NCI-H2029 treated with DMSO at 0.1 percent for 48 hours (cell line): ENCODE measurements at places on chromosomes 11 and 22.

DNA sequence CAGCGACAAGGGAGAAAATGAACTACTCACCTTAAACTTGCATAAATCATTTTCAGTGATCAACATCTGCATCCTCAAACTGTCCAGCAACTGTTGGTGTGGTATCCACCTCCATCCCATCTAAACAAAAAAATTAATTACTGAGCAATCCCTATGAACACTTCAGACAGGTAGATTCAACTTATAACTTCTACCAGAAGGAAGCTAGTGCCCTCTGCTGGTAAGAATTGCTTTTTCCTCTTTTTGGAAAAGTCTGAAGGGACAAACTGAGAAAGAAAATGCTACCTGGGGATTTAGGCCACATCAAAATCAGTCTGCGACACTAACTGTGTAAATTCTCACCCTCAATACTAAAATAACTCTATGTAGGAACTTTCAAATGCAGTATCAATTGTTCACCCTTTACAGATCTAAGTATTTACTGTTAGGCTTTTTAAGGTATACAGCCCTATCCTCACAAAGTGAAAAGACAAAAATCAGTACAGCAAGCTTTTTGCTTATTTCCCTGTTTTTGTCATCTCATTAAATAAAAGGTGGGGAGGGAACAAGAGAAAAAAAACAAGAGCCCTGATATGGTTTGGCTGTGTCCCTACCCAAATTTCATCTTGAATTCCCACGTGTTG, 17.9 kb downstream of the CLNS1A start:
- DNase-seq, result peak; percentile 38

- DNase-seq, result no peak
Measured at GRCh38 chr11:3155216-3155615, 9.9 kb downstream of the OSBPL5 start.

DNA sequence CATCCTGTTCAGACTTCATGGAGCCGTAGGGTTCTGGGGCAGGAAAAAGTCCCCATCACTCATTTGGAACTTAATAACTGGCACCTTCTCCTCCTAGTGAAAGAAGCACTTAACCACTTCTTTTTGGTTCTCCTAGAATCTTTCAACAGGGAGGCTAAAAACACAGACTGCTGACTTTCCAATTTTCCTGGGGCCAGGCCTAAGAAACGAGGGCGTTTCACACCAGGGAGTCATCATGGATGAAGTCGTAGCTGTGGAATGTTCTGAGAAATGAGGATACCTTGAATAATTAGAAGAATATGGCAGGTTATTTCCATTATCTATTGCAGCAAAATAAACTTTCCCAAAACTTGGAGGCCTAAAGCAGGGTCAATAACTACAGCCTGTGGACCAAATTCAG, 26.0 kb upstream of the API5 start:
- DNase-seq, result no peak

GRCh38 chr22:23047265-23047664, 23.1 kb upstream of the GNAZ start:
- DNase-seq, result no peak

- no peak for DNase-seq
Measured at GRCh38 chr11:77654770-77655434, 17.3 kb upstream of the CLNS1A start.

DNA sequence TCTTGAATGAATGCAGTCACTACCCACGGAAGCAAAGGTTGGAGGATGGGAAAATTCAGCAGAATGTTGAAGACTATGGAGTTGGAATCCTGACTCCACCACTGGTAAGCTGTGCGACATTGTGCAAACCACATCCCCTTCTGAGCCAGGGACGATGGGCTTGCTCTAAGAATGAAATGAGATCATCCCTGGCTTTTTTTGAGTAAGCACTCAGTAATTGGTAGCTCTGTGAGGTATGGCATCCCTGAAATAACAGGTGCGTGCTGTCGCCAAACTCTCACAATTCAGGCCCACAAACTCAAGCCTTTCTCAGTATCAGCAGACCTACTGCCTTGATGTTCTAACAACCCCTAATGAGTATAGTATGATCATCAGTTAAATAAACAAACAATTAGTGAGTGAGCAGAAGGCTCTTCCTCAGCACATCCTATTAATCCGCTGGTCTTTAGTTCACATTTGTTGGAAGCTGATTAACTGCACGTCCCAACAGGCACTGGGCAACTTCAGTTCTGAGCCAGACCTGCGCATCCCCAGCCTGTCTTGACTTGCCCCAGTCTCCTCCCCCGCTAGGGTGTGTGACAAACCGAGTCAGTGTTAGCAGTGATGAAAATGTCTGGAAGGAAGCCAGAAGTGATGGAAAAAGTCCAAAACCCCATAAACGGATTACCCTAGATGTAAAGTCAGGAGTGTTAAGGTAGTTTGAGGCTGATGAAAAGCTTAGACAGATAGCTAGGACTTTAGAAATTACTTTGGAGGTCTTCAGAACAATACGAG, 235.5 kb downstream of the GRIK4 start:
- DNase-seq, result no peak

DNA sequence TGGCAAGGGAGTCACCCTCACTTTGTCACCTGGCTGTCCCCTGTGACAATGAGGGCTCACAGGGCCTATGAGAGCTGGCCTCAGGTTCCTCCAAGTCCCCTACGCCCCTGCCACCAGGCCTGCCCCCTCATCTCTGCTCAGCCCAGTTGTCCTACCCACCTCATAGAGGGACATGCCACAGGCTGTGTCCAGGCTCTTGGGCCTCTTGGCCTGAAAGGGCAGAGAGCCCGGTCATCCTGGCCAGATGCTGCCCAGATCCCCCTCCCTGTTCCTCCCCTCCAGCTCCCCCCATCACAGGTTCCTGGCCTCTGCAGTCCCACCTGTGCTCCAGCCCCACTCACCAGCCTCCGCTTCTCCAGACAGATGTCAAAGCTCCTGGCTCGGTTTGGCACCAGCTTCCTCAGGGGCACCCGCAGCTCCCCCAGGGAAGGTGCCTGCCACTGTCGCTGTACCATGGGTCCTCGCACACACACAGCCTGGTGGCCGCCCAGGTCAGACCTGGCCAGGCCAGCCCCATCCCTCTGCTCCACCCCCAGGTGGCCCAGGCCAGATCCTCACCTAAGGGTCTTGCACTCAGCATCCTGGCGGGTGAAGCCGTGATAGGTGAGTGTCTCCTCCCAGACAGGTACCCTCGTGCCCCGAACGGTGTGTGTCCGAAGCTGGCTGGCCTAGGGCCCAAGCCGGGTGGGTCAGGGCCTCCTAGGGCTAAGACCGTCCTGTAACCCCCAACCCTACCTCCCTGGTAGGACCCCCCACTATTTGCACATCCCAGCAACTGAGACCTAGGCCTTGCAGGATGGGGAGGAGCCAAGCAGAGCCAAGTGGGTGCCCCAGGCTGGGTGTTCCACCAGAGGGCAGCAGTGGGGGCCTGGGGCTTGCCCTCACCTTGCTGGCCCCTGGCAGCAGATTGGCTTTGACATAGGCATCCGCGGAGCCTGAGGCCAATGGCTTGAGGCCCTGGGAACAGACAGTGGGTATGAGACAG, 8.3 kb downstream of the NDUFV1 start:
- no peak for DNase-seq

- DNase-seq, result peak; percentile 43
Measured at GRCh38 chr11:112400476-112401014, 139.9 kb upstream of the PLET1 start.

GRCh38 chr22:21641417-21641788, 699 bp upstream of the SDF2L1 start:
- DNase-seq, result no peak

- no peak for DNase-seq
Measured at GRCh38 chr22:43011079-43011478, 3.9 kb downstream of the PACSIN2 start.

DNA sequence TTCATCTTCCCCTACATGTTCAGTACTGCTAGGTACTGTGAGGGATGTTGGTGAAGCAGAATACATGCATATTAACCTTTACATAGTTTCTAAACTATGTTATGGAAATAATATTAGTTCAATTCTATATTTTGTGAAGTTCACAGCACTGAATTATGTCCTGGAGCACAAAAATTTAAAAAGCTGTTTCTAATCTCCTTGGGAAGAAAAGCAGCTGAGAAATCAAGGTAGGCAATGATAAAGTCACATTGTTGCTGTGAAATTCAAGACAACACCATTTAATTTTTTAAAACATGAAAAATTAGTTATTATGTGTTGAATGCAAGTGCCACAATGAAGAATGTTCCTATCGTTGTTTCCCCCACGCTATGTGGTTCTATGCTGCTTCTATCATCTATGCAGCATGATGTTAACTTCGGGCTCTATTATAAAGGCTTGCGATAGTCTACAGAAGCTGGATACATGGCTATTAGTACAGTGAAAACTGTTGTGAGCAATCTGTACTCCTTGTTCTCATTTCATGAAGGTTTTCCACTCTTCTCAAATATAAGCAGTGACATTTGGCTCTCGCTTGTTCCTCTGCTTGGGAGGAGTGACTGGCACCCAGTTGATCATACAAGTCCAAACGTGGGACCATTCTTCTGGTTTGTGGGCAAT, 164.3 kb downstream of the AASDHPPT start:
- no peak for DNase-seq

GRCh38 chr11:71252269-71252769, at the start of gene SHANK2:
SHANK2 (minus strand) TSS chr11:71252577; CDS start chr11:71147326, 105,251 bp downstream.
- no peak for DNase-seq

GRCh38 chr11:65298131-65298535, 16.5 kb upstream of the CDC42EP2 start:
- no peak for DNase-seq

- DNase-seq, result no peak
Measured at GRCh38 chr11:57214098-57214417, 23.0 kb downstream of the APLNR start.

- DNase-seq, result no peak
Measured at GRCh38 chr11:68973219-68973618, 7.6 kb downstream of the MRGPRD start.

- no peak for DNase-seq
Measured at GRCh38 chr11:69599502-69599901, 41.5 kb upstream of the CCND1 start.

- no peak for DNase-seq
Measured at GRCh38 chr11:79609511-79609910, 168.7 kb upstream of the TENM4 start.

- DNase-seq, result no peak
Measured at GRCh38 chr22:17802822-17803221, 28.6 kb upstream of the BID start.

DNA sequence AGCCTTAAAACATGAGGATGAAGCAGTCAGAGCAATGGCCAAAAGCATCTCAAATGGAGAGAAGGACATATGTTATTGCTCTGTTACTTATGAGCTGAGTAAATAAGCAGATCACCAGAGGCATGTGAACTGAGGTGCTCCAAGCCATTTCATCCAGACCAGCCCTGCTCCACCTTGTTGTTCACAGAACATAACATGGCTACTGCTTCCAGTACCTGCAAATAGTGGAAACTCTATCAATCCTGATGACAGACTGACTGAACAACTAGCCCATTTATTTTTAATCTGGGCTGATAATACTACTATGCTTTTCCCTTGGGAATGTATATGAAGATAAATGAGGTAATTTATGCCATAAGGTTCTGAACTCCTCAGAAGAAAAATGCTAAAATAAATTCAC, 1164.7 kb downstream of the FAM181B start:
- DNase-seq, result no peak

DNA sequence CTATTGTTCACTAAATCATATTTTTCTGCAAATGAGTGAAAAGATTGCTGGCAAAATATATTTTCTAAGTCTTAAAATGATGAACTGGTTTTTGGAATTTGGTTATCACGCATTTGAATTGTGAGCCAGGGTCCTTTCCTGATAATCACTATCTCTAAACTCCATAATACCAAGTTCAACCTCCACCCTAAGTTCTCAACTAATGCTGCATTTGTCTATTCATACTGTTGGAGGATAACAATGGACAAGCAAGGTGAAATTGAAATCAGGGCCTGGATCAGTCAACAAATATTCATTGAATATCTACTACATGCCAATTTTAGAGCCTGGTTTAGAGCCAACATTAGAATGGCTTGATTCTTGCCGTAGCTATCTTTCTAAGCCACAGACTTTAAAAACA, 4.7 kb upstream of the PCF11 start:
- DNase-seq, result no peak

DNA sequence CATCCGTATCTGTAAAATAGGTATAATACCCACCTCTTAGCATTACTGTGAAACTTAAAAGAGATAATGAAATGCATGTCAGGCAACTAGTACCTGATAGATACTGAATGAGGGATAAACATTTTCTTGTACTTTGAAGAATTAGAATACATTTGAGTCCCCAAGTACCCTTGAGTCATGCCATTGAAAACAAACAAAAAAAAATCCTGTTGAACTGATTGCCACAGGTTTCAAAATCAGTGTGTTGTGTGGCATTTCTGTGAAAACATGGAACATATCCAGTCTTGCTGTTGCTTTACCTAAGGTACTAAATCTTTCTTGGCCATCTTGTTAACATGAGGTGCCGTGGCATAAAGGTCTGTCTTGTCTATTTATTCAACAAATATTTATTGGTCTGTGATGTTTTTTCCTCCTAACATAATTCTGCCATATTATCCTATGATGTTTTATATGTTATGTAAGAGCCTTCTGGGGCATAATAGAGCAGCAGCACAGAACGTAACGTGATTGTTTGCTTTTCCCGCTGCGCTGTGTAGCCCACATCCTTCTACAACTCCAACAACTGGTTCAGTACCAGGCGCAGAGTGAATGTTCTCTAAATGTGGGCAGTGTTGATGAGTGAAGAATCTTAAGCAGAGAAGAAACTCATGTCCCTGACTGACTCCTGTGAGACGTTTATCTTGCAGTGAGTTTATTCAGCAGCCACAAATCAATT, 79.3 kb upstream of the RAB1B start:
- DNase-seq, result no peak

GRCh38 chr11:67302571-67303131, 679 bp upstream of the SSH3 start:
- DNase-seq, result no peak

DNA sequence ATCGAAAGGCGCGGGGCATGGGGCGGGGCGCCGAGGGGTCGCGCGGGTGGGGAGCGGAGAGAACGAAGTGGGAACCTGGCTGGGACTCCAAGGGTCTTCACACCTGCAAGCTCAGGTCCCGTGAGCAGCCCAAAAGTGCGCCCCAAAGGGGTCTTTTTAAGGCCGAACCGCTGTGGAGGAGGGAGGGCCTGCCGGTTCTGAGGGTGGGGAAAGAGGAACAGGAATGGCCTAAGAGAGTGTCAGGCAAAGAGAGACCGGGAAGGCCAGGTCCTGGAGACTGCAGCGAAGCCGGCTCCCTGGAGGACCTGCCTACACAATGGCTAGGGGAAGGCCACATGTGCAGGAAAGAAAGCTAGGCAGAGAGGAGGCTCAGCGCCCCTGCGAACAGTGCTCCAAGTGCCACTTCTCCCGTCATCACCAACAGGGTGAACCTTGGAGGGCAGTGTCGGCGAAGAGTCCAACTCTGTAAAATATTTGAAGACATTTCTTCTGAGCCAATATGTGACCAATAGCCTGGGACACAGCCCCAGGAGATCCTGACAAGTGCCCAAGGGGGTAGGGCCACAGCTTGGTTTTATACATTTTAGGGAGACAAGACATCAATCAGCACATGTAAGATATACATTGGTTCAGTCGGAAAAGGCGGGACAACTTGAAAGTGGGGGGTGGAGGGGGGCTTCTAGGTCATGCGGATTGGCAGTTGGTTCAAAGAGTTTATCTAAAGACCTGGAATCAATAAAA, 710 bp upstream of the DGCR2 start:
- no peak for DNase-seq

GRCh38 chr11:36010010-36010740, 66.3 kb downstream of the LDLRAD3 start:
- DNase-seq, result no peak

GRCh38 chr11:45092901-45093760, 53.3 kb upstream of the PRDM11 start:
- DNase-seq, result no peak
